Activated T-cell treated with anti-CD3 and anti-CD28 coated beads for 1 hour (primary cell): ENCODE measurements at places on chromosomes 1 and 21.

DNA sequence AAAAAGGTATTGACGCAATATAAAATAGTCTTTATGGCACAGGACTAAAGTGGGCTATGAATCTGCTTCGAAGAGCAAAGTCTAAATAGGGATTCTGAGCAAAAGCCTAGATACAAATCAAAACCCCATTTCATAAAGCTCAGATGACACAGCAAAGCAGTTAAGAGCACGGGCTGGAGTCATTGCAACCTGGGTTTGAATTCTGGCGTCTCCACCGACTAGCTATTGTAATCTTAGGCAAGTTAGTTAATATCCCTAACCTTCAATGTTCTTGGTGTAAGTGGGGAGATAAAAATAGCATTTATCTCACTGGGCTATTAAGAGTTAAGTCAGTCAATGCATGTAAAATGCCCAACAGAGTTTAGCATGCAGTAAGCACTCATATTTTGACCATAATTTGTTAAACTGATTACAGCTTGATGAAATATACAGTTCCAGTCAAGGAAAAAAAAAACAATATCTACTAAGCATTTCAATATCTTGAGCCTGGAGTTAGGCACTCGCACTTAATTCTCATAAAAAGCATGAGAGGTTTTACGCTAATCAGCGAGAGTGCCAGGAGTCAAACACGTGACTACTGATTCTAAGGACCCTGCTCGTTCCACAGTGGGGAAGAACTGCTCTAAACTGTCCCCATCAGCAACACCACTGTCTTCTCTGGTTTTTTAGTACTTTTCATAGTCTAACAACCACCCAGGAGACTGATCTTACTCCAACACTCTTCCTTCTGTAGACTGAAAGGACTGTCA, 75.5 kb downstream of the JAK1 start:
- DNase-seq: no peak

GRCh38 chr1:107966550-107966949, 1.6 kb upstream of the VAV3 start:
- DNase-seq: no peak

- no peak for DNase-seq
Observed at GRCh38 chr1:178133239-178133989, 39.5 kb downstream of the RASAL2 start.

DNA sequence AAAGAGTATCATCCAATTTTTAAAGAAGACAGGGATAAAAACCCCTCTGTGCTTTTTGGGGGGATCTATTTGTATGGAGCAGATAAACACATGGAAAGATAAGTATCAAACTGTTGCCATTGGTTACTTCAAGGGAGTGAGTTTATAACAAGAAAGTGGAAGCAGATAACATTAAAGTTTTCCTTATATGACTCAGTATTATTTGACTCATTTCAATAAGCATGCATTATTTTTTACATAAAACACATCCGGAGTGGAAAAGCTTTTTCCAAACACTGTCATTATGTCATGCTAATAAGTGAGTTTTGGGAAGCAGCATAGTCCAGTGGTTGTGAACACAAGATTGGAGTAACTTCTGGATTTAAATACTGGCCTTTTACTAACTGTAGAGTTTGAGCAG, 452.2 kb downstream of the LTN1 start:
- DNase-seq: no peak

GRCh38 chr1:67044631-67045270, 9.2 kb downstream of the SLC35D1 start:
- DNase-seq: no peak

DNA sequence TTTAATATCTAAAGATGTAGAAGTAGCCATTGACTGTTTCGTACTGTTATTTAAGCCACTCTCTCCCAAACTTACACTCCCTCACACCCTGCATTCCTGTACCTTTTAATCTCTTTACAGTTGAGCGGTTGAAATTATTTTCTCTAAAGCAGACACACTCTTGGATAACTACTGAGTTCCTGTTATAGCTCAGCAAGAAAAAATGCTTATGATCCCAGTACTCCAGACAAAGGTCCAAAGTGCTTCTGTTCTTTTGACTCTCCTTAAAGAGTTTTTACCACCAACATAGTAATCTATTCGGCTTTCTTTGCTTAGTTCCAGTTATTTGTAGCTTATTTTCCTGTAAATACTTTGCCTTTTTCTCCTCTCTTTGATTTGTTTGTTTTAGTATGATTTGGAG, 100.1 kb downstream of the ATF6 start:
- DNase-seq: no peak

- DNase-seq: no peak
Observed at GRCh38 chr1:59108481-59109317, 188.2 kb upstream of the FGGY start.

- DNase-seq: no peak
Observed at GRCh38 chr1:226983992-226984364, 43.9 kb downstream of the COQ8A start.

DNA sequence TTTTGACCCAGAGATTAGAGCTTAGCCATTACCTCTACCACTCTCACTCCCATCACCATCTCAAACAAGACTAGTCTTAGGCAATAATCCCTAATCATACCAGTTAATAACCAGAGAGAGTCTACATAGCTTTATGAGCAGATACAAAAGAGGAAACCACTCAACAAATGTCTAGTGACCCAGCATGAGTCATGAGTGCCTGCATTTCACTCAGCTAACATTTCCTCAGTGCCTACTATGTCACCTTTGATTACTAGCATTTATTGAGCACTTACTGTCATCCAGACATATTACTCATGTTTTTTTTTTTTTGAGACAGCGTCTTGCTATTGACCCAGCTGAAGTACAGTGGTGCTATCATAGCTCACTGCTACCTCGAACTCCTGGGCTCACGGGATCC, 35.9 kb upstream of the GALNT2 start:
- no peak for DNase-seq

DNA sequence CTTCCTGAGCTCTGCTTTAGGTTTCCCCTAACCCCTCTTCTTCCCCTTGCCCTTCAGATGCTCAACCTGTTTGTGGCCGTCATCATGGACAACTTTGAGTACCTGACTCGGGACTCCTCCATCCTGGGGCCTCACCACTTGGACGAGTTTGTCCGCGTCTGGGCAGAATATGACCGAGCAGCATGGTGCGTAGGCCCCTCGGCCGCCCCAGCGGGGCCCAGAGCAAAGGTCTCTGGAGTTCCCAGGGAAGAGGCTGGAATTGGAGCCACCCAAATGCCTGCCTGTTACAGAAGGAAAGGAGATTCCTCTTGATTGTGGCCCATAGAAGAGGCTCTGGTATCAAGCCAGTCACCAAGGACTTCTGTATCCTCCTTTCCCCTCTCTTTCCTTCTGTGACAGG, 285.5 kb downstream of the ZNF648 start:
- no peak for DNase-seq

DNA sequence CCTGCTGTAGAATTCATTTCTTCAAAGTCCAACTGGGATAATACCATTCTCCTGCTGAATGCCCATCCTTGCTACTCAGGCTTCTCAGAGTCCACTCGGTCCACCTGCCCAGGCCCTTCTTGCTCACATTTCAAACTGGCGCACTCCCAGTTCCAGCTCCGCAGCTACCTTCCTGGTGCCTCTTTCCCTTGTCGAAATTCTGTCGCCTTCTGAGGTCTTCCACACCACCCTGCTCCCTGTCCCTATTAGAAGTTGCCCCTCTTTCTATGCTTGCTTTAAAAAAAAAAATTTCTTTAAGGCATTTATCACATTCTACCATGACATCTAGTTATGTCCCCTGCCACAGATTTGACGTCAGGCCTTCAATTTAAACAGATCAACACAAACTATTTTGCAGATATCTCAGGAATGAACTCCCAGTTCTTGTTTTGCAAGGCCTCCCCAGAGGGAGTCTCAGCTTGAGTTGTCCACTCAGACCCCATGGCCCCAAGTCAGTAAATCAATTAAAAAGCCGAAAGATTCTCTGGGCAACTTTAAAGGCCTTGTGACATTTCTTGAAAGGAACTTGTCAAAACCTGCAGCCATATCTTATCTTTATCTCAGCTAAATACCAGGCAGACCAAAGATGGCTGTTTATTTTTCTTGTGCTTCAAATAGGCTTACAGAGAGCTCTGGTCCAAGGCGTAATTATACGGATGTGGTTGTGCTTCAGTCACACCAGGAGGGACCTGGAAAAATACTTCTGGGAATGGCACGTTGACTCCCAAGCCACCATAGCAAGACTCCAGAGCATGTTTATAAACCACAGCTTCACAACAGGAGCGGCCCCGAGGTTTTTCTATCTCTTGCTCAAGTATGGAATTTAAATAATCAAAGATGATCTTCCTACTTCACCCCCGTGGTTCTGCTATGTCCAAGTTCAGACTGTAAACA, 2.2 kb downstream of the FAM89A start:
- DNase-seq: no peak

- no peak for DNase-seq
Observed at GRCh38 chr1:151211972-151212705, 13.8 kb downstream of the PIP5K1A start.

DNA sequence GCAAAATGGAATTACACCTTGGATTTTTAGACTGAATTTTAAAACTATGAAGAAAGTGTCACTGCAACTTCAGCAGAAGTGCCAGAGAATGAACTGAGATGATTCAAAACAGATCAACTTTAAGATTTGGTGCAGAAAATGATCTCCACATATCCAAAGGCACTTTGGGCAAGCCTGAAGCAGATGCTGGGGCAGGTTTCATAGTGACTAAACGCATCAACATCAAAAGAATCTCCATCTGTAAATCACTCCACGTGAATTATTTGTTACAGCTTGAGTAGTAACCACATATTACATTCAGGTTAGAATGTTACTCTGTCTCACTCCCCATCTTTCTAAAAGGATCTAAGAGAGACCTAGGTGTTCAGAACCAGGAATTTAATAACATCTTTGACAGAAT, 329.0 kb upstream of the ESRRG start:
- no peak for DNase-seq

GRCh38 chr1:64523413-64524337, 53.7 kb downstream of the CACHD1 start:
- no peak for DNase-seq

DNA sequence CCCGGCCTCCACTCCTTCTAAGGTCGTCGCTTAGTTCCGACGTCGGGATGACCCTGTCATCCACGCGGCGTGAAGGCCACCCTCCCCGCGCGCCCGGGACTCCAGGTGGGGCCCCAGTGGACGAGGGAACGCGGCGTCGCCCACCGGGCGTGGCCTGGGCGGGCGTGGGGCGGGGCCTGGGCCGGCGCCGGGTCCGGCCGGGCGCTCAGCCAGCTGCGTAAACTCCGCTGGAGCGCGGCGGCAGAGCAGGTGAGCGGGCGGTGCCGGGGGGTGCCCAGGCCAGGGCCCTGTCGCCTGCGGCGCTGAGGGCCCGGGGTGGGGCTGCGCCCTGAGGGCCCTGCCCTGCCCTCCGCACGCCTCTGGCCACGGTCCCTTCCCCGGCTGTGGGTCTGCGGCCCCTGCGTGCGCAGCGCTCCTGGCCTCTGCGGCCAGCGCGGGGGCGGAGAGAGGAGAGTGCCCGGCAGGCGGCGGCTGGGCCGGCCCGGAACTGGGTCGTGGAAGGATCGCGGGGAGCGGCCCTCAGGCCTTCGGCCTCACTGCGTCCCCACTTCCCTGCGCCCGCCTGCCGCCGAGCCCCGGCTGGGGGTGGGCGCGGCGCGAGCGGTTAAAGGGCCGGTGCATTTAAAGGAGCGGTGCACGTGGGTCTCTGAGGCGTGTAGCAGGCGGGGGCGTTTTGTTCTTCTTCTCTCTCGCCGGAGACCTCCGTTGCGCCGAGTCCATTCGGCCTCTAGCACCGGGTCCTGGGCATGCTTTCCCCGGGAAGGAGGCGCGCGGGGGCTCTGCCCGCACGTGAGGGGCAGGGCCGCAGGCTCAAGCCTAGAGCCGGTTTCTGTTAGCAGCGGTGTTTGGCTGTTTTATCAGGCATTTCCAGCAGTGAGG, at the start of gene PSEN2:
Gene PSEN2 (plus strand): TSS at position 216 of the 879 bp plus-strand sequence. CDS start 11,292 bp downstream, outside the sequence.
- DNase-seq: peak; percentile 27

DNA sequence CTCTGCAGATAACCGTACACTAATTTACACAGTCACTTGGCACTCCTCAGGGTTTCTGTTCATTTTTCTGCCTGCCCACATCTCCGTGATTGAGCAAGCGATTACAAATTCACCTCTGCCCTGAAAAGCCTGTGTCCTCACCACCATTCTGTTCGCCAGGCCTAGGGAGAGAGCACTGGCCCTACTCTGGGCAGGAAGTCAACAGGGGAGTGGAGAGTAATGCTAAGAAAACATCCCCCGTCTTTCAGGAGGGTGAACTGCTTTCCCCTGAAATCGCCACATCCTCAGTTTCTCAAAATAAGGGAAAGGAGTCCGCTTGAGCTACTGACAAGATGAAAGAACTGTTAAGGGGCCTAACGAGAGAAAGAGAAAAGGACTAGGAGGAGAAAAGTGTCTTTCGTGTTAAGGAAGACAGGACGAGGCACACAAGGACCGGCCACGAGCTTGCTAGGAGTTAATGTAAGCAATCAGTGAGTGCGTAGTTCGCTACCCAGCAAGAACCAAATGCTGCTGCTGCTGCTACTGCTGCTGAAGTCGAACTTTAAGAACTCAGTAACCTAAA, 632 bp downstream of the PEX19 start:
- peak; percentile 1 for DNase-seq

DNA sequence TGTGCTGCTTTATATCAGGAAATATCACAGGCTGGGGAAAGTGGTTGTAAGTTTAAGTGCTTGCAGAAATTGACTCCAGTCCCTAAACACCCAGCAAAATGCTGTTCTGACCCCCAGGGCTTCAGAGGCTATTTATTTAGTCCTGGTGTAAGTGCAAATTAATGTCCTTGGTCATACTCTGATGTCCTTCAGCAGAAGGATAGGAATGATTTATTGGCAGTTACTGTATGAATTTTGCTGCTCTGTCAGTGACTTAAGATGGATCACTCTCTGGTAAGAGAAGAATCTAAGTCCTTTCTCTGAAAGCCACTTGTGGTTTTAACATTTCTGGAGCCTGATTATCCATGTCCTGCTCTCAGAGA, 21.9 kb downstream of the FAM20B start:
- no peak for DNase-seq

DNA sequence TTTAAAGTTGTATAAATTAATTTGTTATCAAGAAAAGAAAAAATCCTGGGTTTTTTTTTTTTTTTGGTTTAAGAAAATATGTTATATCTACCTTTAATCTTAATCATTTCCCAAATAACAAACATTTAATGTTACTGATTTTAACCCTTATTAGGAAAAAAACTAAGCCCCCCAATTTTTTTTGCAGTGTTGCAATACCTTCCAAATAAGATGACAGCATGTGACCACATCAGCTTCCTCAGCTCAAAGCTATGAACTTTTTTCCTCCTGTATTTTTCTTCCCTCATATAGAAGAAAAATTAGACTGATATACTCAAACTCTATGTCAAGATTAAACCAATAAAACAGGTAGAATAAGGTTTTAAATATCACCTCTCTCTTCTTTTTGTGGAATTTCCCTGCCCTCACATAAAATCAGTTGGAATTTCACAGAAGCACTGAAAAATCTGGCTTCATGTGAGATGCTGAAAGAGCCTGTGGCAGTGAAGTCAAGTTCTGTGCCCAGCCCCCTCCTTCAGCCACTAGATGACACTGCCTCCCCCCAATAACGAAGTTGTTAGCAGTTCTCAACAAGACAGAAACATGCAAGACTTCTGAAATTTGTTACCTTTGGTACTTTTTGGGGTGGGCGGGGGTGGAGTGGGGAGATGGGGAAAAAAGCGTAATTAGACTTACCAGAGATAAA, 9.6 kb upstream of the SMYD2 start:
- DNase-seq: no peak
